Cerebellum (tissue), 4 donors: ENCODE measurements at places on chromosomes 4 and X. TPM values are rescaled to one million over a fixed set of nuclear protein-coding genes. Genes with fewer than 3 reads are reported as not detected.

Gene HTRA3
- 2.4 TPM for total RNA-seq

Gene MID2
- 21.2 TPM for total RNA-seq

Gene ACE2
- total RNA-seq, result 0.64 TPM

Gene UGDH
- total RNA-seq, result 20.3 TPM

Gene CLDN22
- not detected for total RNA-seq

Gene NDNF
- total RNA-seq, result 64.3 TPM

Gene CCDC110
- 5.1 TPM for total RNA-seq

Gene AFP
- 0.36 TPM for total RNA-seq

Gene CCKAR
- not detected for total RNA-seq

Gene MTTP
- 2.4 TPM for total RNA-seq

Gene ABLIM2
- total RNA-seq, result 14.2 TPM

Gene MXRA5
- total RNA-seq, result 6.7 TPM

Gene PAGE1
- total RNA-seq, result not detected

DNA sequence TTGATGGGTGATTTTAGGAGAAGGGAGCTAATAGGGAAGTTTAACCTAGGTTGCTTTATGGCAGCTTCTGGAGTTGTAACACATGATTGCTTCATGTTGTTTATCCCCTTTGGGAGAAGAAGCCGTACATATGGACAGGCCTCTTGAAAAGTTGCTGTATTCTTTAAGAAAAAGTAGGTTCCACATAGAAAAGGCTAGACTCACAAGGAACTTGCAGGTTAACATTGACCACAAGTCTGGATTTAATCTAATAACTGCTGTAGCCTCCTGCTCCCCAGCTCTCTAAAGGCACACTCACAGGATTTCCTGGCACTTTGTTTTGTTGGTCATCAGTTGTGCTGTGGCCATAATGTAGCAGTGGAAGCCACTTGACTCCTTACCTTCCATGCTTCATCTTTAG is 19.7 kb downstream of the FNIP2 start:
- DNase-seq, result no peak

DNA sequence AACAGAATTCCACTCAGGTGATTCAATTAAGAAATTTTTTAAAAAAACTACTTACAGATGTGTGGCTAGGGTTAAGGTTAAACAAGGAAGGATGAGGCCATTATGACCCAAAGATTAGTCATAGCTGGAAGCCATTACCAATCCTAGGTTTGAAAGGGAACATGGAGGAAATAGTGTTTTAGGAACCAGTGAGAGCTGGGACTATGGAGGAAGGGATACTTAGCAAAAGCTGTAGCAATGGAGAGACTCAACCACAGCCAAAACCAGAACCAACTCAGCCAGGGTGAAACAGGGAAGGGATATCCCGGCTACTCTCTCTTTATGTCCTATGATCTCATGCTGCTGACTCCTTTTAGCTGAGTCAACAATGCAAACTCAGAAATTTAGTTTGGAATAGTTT is 148.6 kb upstream of the CNKSR2 start:
- no peak for DNase-seq

GRCh38 chrX:123878252-123878721 is 18.4 kb downstream of the XIAP start:
- DNase-seq, result no peak

DNA sequence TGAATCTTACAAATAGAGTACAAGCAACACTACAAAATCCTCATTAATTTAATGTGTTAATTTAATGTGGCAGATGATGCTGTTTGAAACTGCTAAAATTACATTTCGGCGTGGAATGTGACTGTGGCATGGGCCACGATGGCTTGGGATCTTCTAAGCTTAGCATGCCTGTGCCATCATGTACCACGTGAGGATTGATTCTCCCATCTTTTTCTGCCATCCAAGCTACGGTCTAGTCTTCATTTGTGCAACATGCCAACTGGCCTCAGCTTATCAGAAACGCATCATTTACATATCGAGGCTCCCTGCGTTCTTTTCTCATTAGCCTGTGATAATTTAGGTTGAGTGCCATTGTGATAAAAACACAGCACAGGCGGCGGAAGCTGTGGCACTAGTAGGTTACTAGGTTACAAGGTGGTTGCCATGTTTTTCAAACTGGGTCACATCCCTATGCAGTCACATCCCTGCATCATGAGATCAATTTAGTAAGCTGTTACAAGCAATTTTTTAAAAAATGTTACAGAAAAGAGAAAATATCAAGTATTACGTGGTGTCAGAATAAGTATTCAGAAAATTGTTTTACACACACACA is 189.9 kb upstream of the RBPJ start:
- DNase-seq, result no peak

DNA sequence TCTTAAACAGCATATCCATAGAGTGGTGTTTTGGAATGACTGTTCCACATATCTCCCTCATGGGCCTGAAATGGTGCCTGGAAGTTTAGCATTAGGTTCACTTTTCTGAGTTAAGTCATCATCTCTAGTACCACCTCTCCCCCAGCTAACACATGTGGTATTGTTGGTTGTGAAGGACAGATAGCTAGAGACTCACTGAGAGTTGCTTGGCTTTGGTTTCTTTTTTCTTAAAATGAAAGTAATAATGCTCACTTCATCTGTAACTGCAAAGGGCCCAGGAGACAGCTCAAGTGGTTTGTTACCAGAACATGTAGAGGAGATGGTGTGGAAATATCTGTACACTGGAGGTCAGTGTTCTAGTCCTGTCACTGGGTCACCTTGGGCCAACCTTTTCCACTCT is 90.9 kb downstream of the EFNB1 start:
- DNase-seq, result no peak

DNA sequence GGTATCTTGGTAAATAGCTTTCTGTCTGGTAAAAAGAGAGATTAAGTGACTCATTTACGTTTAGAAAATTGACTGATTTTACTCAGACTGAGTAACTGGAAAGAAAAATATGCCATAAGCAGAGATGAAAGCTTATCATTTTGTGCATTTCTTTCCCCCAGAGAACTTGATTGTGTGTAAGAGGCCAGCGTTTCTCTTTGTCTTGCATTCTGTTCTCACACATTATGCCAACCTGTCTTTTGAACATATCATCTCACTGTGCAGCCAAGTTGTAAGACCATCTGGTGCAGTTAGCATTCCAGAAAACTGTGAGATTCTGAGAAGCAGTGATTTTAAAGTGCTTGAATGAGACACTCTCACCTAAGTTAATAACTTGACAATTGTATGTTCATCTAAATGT is 651.3 kb downstream of the TECRL start:
- DNase-seq, result peak; percentile 42

DNA sequence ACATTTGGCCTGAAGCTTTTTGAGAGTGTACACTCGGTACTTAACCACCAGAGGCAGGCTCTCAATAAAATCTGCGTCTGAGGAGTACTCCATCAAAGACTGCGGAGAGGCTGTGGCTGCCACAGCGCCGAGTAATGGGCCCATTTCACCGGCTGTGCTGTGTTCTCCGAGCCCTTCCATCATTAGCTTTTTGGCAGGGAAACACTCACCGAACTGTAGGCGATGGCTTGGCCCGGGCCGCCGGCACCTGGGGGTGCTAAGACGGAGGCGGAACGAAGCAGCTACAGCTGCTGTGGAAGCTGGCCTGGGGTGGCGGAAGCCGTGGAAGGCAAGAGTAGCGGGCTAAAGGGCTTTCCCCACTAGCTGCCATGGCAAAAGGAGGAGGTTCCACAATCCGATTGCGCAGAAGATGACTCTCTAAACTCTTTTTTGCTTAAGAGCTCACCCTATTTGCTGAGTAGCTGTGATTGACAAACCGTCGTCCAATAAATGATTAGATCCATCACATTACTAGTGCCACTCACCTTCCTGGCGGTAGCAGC is 48.5 kb upstream of the PABPC1L2A start:
- peak; percentile 14 for DNase-seq

DNA sequence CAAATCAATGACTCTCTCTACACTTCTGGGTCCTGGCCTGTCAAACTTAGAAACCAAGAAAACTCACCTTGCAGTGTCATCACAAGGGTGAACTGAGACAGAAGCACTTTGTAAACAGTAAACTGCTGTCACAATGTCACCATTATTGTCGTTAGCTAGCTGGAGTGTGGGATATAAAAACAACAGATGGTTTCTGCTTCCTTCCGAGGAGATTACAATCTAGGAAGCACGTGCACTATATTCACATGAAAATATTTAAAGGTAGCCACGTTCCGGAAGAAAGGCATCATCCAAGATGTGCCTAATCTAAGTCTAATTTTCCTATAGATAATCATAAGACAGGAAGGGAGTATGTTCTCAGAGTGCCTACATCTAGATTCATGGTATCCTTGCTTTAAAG is 64.7 kb upstream of the ACSL1 start:
- no peak for DNase-seq

GRCh38 chr4:121373841-121374240 is 7.0 kb downstream of the QRFPR start:
- no peak for DNase-seq

GRCh38 chrX:133649651-133650050 is 234.4 kb upstream of the GPC4 start:
- no peak for DNase-seq

DNA sequence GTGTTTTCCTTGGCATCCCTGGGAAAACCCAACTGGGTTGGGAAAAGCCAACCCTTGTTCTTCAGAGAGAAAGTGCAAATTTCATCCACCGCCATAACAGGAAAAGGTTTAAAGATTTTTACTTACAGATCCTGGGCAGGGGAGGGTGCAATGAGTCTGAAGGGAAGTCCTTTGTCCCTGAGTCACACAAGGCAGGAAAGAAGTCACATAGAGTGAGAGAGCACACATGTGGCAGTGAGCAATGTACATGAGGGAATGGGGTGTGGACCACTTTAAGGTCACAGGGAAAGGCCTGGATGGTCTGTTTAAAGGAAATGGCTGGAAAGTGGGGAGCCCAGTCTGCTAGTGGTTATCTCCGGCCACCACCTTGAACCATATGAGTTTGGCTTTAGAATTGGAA is 248.9 kb downstream of the HS3ST1 start:
- DNase-seq, result no peak

DNA sequence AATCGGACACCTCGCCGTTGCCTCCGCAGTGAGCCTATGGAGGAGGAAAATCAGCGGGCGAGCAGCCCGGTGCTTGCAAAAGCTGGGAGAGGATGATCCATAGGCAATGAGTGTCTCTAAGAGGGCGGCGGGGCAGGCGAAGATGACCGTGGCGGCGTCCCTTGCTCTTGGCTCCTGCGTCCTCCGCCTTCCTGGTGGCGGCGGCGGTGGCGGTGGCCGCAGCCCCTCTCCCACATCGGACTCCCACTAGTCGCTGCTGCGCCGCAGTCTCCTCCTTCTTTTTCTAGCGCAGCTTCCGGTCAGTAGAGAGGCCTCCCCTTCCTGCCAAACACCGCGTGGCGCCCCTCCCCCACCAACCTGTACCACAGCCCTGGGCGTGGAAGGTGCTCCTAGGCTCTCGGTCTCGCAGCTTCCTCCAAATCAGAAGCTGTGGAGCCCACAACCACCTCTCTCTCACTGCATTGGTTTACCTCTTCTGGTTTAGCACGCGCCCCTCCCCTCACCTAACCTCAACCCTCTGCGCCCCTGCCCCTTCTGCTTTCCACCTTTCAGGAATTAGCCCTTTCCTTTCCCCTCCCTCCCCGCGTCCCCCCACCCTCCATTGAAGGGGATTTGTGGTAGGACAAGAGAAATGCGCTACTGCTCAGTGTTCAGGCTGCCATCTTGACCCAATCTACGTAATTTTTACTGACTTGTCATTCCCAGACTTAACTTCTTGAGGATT is at the start of gene SPIN3:
SPIN3 (minus strand) TSS at position 271 of the 724 bp plus-strand sequence. CDS start 594 bp downstream, outside the sequence.
- peak; percentile 74 for DNase-seq

DNA sequence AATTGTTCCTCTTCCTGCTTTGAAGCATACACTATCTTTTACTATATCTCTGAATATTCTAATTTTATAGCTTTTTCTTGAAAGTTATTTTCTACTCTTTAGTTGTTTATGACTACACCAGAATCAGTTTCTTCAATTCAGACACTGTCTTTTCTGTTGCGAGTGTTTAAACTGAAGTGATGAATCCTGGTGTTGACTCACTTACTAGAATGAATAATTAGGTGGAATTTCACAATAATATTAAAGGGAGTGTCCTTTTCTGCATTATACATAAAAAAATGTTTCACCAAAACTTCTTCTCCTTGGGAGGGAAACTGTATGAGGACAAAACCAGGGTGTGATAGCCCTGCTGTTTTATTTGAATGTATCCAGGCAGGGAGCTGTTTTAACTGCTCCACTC is 1383.1 kb downstream of the C4orf33 start:
- DNase-seq, result no peak

DNA sequence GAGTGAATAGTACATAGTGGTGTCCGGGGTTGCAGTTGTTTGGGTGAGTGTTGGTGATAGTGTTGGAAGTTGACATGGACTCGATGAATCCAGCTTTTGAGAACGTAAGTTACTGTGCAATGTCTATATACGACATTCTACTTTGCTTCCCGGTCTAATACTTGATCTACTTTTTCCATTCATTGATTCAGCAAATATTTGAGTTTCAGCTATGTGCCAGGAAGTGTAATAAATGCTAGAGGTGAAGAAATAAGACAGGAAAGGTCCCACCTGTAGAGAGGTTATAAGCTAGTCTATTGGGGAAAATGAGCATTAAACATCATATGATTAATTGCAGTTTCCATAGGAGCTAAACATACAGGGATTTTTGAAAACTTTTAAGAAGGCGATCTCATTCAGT is 22.2 kb upstream of the MAGEC3 start:
- DNase-seq, result no peak

DNA sequence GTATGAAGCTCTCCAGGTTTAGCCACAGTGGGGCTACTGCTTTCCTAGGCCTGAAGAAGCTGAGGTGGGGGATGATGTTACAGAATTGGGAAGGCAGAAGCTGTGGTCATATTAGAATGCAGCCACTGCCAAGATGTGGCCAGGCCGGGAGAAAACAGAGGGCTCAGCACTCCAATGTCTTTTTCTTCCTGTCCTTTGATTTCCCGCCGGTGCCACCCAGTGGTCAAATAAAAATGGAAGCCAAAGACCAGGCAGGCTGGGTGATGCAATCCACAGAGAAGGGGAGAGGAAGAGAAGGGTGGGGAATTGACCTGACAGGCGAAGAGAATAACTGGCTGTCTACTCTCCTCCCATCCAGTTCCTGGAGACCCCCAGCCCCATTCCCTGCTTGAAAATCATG is 94.9 kb upstream of the SHISA3 start:
- DNase-seq, result no peak

DNA sequence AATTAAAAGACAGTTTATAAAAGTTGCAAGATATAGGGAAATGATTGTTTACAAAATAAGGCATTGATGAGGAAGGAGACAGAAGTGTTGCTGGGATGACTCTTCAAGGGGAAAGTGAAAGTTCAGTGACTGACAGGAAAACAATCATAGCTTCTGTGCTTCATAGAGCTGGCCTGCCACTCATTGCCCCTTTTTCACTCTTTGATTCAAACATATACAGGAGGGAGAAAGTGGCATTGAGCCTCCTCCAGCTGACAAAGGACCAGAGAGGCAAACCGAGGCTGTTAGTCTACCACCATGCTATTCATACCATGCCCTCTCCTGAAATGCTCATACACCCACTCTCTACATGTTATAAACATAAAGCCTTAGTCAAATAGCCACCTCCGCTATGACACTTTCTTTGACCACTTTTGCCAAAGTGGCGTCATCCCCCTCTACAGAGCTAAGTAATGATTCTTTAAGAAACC is 79.2 kb upstream of the ATOH1 start:
- no peak for DNase-seq

- DNase-seq, result no peak
Measured at GRCh38 chr4:40514497-40514951, 115.1 kb downstream of the RBM47 start.

GRCh38 chr4:1043651-1044468 is 32.4 kb downstream of the FGFRL1 start:
- no peak for DNase-seq

GRCh38 chr4:44740201-44740600 is 13.8 kb upstream of the GNPDA2 start:
- no peak for DNase-seq

GRCh38 chr4:165201806-165202205 is 5.6 kb upstream of the KLHL2 start:
- no peak for DNase-seq
